ENCODE measurements at places on chromosomes 16 and 17. TPM values are rescaled to one million over a fixed set of nuclear protein-coding genes. Genes with fewer than 3 reads are reported as not detected.

Gene MAP2K6
- 5.8 TPM for total RNA-seq

Gene DHRS11
- 10.2 TPM for total RNA-seq

Gene GPR142
- total RNA-seq, result not detected

Gene ACLY
- total RNA-seq, result 275 TPM

Gene KRTAP9-2
- not detected for total RNA-seq

Gene THUMPD1
- 85.1 TPM for total RNA-seq

Gene TMC8
- total RNA-seq, result 0.76 TPM

Gene SULT1A2
- total RNA-seq, result not detected

Gene KRTAP3-2
- not detected for total RNA-seq

Gene KRT15
- total RNA-seq, result 0.65 TPM

Gene DVL2
- total RNA-seq, result 36.1 TPM

Gene KRT37
- not detected for total RNA-seq

Gene ANKRD40CL
- total RNA-seq, result not detected

Gene HYDIN
- not detected for total RNA-seq

Gene DYNLRB2
- not detected for total RNA-seq
